ENCODE measurements at places on chromosomes 11 and 22. TPM values are rescaled to one million over a fixed set of nuclear protein-coding genes. Genes with fewer than 3 reads are reported as not detected.

Gene RRAS2
- 26.6 TPM for polyA plus RNA-seq

Gene MMP8
- polyA plus RNA-seq: not detected

Gene PHLDA2
- 45.6 TPM for polyA plus RNA-seq

Gene LARGE2
- polyA plus RNA-seq: 0.06 TPM

Gene HPX
- polyA plus RNA-seq: 1.6 TPM

Gene CRYBB3
- 0.59 TPM for polyA plus RNA-seq

Gene MUC15
- not detected for polyA plus RNA-seq

Gene MRPL23
- polyA plus RNA-seq: 222 TPM

Gene APOL5
- polyA plus RNA-seq: not detected

Gene BIK
- 0.57 TPM for polyA plus RNA-seq

Data from endothelial cell of umbilical vein (primary cell).